Peyer's patch (tissue), 4 donors: ENCODE measurements at places on chromosomes 7 and 10. TPM values are rescaled to one million over a fixed set of nuclear protein-coding genes. Genes with fewer than 3 reads are reported as not detected.

Gene UTF1
- not detected for total RNA-seq

Gene NPFFR1
- not detected for total RNA-seq

Gene MRLN
- total RNA-seq = not detected

Gene CHCHD3
- total RNA-seq = 53.9 TPM

Gene SIRT1
- 13.0 TPM for total RNA-seq

Gene ZNF273
- 3.9 TPM for total RNA-seq

Gene SBDS
- 71.2 TPM for total RNA-seq

Gene CALML3
- total RNA-seq = not detected

Gene EMX2
- not detected for total RNA-seq

Gene GDF2
- total RNA-seq = not detected

Gene EBLN1
- not detected for total RNA-seq

DNA sequence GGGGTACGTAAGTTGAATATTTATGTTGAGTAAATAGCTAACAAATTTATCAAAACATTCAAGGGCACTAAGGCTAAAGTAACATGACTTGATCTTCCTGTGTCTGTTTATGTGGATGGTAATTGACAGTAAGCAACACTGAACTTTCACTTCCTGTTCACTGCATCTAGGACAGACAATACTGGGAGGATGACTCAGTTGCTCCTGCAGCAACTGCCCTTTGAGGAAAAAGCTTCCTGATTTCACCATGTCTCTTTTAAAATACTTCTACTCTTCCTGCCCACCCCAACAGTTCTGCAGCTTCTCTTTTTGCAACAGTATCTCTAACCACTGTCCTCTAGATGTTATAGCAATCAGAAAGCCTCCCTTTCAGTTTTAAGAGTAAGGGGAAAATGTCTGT is 76.6 kb upstream of the HGF start:
- H3K36me3 ChIP-seq = no peaks in the 10 kb centered on the region
- no peaks in the 10 kb centered on the region for H3K4me1 ChIP-seq
- H3K27me3 ChIP-seq = no peaks in the 10 kb centered on the region
- no peak for DNase-seq

- peak overlapping the region; percentile 53 for H3K27ac ChIP-seq
- H3K27me3 ChIP-seq = no peaks in the 10 kb centered on the region
- peak overlapping the region; percentile 12 for H3K4me3 ChIP-seq
These were observed 40.4 kb downstream of the BAIAP2L1 start for GRCh38 chr7:98360221-98361130.

GRCh38 chr10:18325410-18325809 is 185.2 kb downstream of the CACNB2 start:
- DNase-seq = no peak
- H3K27me3 ChIP-seq = no peaks in the 10 kb centered on the region
- no peak overlapping the region for H3K27ac ChIP-seq
- H3K4me1 ChIP-seq = no peaks in the 10 kb centered on the region

DNA sequence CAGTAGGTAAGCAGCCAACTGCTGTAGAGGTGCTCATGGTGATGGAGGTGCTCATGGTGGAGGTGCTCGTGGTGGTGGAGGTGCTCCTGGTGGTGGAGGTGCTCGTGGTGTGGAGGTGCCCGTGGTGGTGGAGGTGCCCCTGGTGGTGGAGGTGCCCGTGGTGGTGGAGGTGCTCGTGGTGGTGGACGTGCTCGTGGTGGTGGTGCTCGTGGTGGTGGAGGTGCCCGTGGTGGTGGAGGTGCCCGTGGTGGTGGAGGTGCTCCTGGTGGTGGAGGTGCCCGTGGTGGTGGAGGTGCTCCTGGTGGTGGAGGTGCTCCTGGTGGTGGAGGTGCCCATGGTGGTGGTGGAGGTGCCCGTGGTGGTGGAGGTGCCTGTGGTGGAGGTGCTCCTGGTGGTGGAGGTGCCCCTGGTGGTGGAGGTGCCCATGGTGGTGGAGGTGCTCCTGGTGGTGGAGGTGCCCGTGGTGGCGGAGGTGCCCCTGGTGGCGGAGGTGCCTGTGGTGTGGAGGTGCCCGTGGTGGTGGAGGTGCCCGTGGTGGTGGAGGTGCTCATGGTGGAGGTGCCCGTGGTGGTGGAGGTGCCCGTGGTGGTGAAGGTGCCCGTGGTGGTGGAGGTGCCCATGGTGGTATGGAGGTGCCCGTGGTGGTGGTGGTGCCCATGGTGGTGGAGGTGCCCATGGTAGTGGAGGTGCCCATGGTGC is 517.3 kb downstream of the PTPRN2 start:
- no peaks in the 10 kb centered on the region for H3K36me3 ChIP-seq
- peak; percentile 5 for DNase-seq
- no peaks in the 10 kb centered on the region for H3K4me1 ChIP-seq
- no peaks in the 10 kb centered on the region for H3K27me3 ChIP-seq

DNA sequence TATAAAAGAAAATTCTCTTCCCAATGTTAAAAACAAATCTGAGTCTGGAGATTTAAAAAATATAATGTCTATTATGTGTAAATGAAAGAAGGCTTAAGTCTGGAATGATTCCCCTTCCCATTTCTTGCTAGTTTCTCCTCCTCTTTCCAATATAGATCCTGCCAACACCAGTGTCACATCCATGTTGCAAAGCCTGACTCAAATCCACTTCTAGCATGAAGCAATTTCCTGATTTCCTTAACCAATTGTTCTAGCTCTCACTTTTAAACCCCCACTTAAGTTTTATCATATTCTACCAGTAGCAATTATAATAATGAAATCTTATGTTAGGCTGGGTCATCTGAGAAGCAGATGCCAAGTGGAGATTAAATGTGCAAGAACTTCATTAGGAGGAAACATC is 100.1 kb upstream of the SEC61G start:
- no peaks in the 10 kb centered on the region for H3K4me1 ChIP-seq
- DNase-seq = no peak
- no peak overlapping the region for H3K27ac ChIP-seq
- no peaks in the 10 kb centered on the region for H3K27me3 ChIP-seq

DNA sequence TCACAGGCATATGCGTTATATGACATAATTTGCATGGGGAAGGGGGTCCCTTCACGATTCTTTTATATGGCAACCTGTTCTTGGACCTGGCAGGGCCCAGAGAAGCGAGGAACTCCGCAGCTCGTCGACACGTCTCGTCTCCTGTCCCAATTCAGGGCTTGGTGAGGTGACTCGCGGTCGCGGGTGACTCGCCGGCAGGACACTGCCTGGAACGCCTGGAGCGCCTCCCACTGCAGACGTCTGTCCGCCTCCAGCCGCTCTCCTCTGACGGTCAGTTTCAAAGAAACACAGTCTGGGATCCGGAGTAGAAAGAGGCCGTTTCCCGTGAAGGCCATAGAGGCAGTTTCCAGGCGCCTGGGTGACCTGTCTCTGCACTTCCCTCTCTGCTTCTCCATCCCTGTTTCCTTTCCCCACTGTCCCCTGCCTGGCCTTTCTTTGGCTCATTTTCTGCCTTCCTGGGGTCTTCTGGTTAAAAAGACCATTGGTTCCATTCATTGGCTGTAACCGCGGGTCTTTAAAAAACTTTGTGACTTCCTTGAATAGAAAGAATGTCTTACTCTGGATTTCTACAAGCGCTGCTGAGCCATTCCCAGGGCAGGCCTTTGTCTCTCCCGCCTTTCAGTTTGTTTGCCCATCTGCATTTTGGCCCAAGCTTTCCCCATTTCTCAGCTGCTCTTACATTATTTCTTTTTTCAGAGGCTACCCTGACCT is 1.2 kb downstream of the UPP1 start:
- no peaks in the 10 kb centered on the region for H3K36me3 ChIP-seq
- DNase-seq = no peak
- no peaks in the 10 kb centered on the region for H3K27me3 ChIP-seq
- peak overlapping the region; percentile 88 for H3K27ac ChIP-seq
- H3K4me1 ChIP-seq = peaks cover 2% of the 10 kb centered on the region

- H3K27me3 ChIP-seq = no peaks in the 10 kb centered on the region
- no peaks in the 10 kb centered on the region for H3K4me1 ChIP-seq
- DNase-seq = no peak
- no peak overlapping the region for H3K27ac ChIP-seq
These were observed 12.2 kb downstream of the BUD31 start for GRCh38 chr7:99420986-99421385.

DNA sequence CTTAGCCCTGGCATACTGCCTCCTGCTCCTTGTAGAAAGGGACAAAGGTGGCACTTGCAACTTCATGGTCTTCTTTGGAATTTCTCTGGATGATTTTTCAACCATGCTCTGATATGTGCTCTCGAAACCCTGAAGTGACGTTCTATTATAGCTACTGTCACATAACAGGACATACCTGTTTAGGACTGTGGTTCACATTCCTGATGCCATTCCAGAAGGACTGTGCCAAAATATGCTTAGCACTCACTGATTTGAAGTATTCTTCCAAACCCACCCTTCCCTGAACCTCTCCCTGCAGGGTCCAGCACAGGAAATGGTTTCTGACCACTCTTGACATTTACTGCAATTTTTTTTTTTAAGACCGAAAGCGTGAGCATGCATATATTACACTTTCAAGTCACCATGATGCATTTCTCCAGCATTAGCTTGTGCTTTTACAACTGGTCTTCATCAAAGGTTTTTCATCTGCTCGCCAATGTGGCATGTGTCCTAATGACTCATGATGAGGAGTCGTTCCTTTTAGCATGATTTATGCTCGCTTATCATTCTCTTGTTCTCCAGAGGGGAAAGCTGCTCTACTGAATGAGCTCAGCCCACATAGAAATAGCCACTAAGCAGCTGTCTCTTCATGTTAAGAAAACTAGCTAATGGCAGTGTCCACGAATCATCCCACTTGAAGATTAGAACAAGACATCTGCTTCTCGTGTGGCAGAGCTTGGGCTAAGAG is 135.2 kb downstream of the ADAM12 start:
- peaks cover 5% of the 10 kb centered on the region for H3K4me1 ChIP-seq
- no peaks in the 10 kb centered on the region for H3K27me3 ChIP-seq
- no peaks in the 10 kb centered on the region for H3K36me3 ChIP-seq
- no peak overlapping the region for H3K4me3 ChIP-seq

- H3K4me1 ChIP-seq = no peaks in the 10 kb centered on the region
- no peak for DNase-seq
- no peaks in the 10 kb centered on the region for H3K27me3 ChIP-seq
These were observed 15.8 kb downstream of the ADAP1 start for GRCh38 chr7:938546-939185.

DNA sequence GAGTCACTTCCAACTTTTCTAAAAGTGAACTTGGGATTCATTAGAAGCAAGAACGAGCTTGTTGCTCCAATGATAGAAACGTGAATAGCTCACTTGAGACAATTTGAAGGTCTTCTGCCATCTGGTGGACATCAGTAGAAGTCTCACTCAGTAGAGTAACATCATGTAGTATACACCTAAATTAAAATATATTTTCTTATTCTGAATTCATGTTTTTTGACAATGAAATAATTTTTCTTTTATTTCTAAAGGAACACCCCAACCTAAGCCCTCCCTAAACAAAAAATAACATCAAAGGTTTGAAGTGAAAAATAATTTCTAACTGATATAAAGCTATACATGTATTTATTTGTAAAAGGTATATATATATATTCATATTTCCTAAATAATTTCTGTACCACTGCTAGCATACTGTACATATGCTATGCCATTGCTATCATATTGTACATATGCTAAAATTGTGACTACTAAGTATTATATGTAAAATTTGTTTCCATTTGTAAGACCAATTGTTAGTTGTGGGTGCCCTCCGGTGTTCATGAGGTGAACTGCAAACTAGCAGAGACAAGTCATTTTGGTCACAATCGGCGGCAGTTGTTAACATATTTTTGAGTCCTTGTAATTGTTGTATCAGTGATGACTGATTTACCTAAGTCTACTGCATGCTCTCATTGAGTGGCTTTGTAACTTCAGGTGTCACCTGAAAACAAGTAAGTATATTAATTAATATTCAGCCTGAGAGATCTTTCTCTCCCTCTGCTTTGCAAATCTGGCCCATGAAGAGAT is 121.9 kb downstream of the PTPRZ1 start:
- H3K27ac ChIP-seq = no peak overlapping the region
- peak; percentile 76 for DNase-seq
- H3K36me3 ChIP-seq = no peaks in the 10 kb centered on the region
- H3K27me3 ChIP-seq = no peaks in the 10 kb centered on the region
- no peak overlapping the region for H3K4me3 ChIP-seq

- no peaks in the 10 kb centered on the region for H3K27me3 ChIP-seq
- no peak for DNase-seq
- no peaks in the 10 kb centered on the region for H3K36me3 ChIP-seq
- H3K27ac ChIP-seq = no peak overlapping the region
These were observed 404.3 kb upstream of the KLF6 start for GRCh38 chr10:4189281-4189680.

- H3K4me1 ChIP-seq = no peaks in the 10 kb centered on the region
- H3K36me3 ChIP-seq = no peaks in the 10 kb centered on the region
- no peaks in the 10 kb centered on the region for H3K27me3 ChIP-seq
- no peak overlapping the region for H3K27ac ChIP-seq
These were observed 917.0 kb downstream of the CNTNAP2 start for GRCh38 chr7:147033641-147034040.

- no peaks in the 10 kb centered on the region for H3K27me3 ChIP-seq
- no peaks in the 10 kb centered on the region for H3K36me3 ChIP-seq
- no peaks in the 10 kb centered on the region for H3K4me1 ChIP-seq
- no peak for DNase-seq
- no peak overlapping the region for H3K27ac ChIP-seq
These were observed 166.6 kb downstream of the TAX1BP1 start for GRCh38 chr7:27906385-27907091.

- H3K4me1 ChIP-seq = no peaks in the 10 kb centered on the region
- no peak for DNase-seq
- no peaks in the 10 kb centered on the region for H3K27me3 ChIP-seq
- H3K4me3 ChIP-seq = no peak overlapping the region
These were observed 8.8 kb downstream of the TMEM120A start for GRCh38 chr7:75985518-75986146.

- no peak overlapping the region for H3K27ac ChIP-seq
- no peaks in the 10 kb centered on the region for H3K36me3 ChIP-seq
- no peaks in the 10 kb centered on the region for H3K4me1 ChIP-seq
- DNase-seq = no peak
- H3K4me3 ChIP-seq = no peak overlapping the region
These were observed 240.8 kb downstream of the KIF20B start for GRCh38 chr10:89942217-89942616.

GRCh38 chr7:80088705-80089104 is 45.9 kb upstream of the GNAI1 start:
- no peaks in the 10 kb centered on the region for H3K4me1 ChIP-seq
- H3K27ac ChIP-seq = no peak overlapping the region
- no peak overlapping the region for H3K4me3 ChIP-seq
- H3K36me3 ChIP-seq = no peaks in the 10 kb centered on the region
- no peaks in the 10 kb centered on the region for H3K27me3 ChIP-seq
- DNase-seq = no peak

- no peak overlapping the region for H3K27ac ChIP-seq
- DNase-seq = no peak
- no peaks in the 10 kb centered on the region for H3K4me1 ChIP-seq
- no peaks in the 10 kb centered on the region for H3K36me3 ChIP-seq
These were observed 9.3 kb upstream of the EN2 start for GRCh38 chr7:155448632-155449007.

DNA sequence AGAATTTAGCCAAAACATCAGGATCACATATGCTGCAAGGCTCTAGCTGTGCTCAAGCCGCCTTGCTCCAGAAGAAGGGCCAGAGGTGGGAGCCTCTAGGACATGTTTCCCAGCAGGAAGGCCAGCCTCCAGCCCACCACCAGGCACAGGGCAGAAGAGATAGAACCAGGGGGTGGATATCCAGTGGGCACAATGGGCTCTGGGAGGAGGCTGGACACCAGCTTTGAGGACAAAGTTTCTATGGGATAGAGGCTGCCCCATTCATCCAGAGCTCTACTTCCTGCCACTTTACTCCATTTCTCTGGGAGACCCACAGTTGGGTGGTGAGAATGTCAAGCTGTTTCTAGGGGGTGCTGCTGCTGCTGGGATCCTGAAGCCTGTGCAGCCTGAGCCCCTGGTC is 77.1 kb downstream of the ARHGAP22 start:
- no peak overlapping the region for H3K4me3 ChIP-seq
- no peak overlapping the region for H3K27ac ChIP-seq
- peaks cover 9% of the 10 kb centered on the region for H3K4me1 ChIP-seq
- peaks cover 4% of the 10 kb centered on the region for H3K27me3 ChIP-seq
